B cell (primary cell): ENCODE measurements at places on chromosomes 5 and 9. TPM values are rescaled to one million over a fixed set of nuclear protein-coding genes. Genes with fewer than 3 reads are reported as not detected.

SAXO1 gene
- total RNA-seq, result 0.07 TPM in 1 of 2 replicates, not detected in the other

DNA sequence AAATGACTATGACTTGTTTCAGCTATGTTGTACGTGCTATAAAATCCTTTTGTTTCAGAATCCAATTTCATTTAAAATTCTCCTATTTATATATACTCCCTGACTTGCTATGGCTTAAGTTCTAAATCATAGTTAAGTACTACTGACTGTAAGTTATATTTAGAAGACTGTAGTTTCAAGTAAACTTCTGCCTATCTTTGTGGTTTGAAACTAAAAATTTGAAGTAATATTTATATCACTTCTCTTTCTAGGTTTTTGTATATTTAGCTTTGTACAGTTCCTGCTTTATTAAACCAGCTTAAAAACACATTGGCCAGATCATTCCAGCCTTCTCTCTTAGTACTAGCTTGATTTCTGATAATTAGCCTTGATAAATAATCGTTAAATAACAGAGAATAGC lies 196.3 kb downstream of the MLLT3 start:
- DNase-seq, result no peak

DNA sequence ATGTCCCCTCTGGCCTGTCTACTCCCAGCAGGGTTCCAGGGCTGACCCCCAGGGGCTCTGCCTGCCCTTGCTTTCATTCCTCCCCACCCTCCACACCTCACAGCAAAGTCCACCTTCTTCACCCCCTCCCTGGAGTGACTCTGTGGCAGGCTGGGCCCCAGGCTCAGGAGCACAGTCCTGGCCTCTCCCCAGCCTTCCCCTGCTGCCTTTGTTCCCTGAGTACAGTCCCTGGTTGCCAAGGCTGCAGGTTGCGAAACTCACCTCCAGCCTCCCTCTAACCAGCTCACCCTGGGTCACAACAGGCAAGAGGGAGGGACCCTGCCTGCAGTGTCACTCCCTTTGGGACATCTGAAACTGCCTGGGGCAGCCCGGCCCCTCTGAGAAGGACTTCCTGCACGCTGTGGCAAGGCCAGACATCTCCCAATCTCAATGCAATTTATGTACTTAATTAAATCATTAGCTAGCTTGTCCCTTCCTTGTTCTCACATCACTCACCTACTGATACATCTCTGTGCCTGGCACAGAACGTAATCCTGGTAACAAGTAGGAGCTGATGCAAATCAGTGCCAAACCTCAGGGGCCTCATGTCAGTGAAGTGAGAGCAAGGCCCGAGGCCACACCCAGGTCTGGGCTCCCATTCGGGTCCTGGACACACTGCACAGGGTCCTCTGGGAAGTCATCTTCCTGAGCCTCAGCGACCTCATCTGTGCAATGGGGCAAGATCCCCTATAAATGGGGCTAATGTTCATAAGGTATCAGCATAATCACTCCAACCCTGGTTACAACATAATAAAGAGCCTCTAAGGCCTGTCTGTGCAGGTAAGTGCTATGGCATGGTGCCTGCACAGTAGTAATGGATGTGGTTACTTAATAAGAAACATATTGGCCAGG lies 27.3 kb upstream of the TRIM14 start:
- DNase-seq, result no peak

- no peak for DNase-seq
These were observed 307.3 kb upstream of the MPDZ start for GRCh38 chr9:13586587-13587374.

DNA sequence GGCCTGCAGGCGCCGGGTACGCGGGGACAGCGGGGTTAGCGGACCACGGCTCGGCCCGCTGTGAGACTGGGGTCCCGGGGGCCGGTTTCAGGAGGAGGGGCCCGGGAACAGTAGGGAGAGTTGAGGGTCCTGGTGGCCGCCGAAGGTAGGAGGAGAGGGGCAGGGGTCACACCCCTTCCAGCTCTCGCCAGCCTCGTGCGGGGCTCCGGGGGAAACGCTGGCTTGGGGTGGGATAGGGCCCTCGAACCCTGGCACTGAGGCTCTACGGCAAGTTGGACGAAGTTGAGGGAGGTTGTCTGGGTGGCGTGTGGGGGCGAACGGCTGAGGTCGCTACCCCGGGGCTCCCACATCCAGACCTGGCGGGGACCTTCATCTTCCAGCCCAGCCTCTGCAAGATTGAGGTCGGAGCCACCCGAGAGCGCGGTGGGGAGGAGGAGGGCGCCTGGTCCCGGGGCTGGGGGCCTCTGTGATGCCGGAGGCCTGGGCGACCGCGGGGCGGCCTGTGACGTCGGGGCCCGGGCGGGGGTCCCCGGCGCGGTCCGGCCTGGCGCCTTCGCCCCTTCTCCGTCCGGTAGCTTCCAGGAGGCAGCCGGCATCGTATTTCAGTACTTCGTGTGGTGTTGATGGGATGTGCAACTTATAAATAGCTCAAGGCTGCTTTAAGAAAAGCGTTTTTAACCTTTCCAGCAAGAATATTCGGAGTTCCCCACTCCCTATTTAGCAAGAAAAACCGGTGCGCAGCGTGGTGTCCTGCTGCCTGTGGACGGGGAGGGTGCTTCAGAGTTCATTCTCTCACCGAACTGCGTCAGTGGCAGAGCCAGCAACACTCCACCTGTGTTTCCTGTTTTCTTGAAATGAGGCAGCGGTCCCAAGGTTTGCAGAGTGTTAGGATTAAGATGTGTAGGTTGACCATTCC lies 902 bp downstream of the HABP4 start:
- DNase-seq, result peak; percentile 51
